Right lung (tissue), 10 donors: ENCODE measurements at places on chromosomes 1 and 21.

GRCh38 chr1:31593770-31594632 is 17.7 kb downstream of the TINAGL1 start:
- DNase-seq, result no peak

GRCh38 chr1:233105225-233105624 is 154.8 kb downstream of the NTPCR start:
- DNase-seq, result no peak

DNA sequence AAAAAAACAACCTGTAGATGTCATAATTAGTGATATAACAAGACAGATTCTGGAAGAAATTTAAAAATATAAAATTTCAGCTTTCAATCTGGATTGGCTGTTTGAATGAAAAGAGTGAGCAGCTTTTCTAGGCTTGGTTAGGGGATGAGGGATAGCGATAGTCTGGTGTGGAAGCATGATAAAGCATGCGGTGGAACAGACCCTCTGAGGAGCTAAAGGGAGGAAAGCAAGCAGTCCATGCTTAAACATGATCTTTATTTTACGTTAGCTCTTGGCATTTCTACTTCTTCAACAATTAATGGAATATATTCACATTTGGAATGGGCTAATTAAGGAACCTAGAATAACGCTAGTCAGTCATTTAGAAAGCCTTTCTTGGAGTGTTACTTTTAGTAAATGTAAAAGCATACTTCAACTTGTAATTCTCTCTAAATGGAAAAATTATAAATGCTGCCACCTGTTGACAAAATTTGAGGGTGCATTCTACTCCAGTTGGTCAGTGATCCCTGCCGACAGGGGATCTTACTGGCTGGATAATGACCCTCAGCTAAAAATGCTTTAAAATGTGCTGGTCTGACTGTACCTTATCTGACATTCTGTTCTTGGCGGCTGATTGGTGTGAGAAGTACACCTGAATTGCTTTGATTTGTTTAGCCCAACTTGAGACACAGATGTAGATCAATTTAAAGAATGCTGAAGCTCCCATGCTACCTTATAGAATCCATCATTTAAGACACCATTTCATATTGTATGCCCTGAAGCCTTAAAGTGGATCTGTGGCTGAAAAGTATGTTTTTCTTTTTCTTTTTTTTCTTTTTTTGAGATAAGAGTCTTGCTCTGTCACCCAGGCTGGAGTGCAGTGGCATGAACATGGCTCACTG is 61.2 kb downstream of the AK4 start:
- no peak for DNase-seq

DNA sequence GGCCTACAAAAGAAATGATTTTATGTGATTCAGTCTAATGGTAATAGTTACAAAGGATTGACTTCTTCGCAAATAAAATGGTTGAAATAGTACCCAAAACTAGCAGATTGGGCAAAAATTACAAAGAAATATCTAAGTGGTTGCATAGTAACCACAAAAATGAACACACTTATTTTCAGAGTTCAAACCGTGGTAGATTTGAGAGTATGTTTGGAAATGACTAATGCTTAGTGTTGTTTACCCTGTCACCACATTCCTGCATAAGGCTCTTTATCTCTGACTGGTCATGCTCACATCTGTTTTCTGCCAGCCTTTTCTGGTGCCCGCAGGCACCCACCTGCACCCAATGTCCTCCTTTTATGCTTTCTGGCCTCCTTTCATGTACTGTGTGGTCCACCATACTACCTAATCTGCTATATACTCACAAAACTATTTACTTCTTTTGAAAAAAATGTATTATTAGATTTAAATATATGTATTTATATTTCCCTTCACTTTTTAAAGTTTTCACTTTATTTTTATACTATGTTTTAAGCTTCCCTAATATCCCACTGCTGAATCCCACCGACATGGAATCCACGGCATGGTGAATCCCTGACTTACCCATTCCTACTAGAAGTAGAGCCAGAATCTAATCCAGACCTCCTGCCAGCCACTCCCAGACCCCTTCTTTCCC is 30.3 kb downstream of the PTPRC start:
- no peak for DNase-seq

- DNase-seq, result peak; percentile 56
Observed at GRCh38 chr1:239951511-239952140, 140.1 kb upstream of the FMN2 start.

- DNase-seq, result no peak
Observed at GRCh38 chr1:108712606-108713150, at the start of gene FNDC7. TSS of gene FNDC7 (plus strand) at chr1:108712908. CDS start at chr1:108712934, 26 bp downstream.

- DNase-seq, result no peak
Observed at GRCh38 chr1:231165371-231165770, 3.5 kb downstream of the TRIM67 start.

GRCh38 chr1:198295225-198295624 is 138.4 kb downstream of the NEK7 start:
- DNase-seq, result no peak

DNA sequence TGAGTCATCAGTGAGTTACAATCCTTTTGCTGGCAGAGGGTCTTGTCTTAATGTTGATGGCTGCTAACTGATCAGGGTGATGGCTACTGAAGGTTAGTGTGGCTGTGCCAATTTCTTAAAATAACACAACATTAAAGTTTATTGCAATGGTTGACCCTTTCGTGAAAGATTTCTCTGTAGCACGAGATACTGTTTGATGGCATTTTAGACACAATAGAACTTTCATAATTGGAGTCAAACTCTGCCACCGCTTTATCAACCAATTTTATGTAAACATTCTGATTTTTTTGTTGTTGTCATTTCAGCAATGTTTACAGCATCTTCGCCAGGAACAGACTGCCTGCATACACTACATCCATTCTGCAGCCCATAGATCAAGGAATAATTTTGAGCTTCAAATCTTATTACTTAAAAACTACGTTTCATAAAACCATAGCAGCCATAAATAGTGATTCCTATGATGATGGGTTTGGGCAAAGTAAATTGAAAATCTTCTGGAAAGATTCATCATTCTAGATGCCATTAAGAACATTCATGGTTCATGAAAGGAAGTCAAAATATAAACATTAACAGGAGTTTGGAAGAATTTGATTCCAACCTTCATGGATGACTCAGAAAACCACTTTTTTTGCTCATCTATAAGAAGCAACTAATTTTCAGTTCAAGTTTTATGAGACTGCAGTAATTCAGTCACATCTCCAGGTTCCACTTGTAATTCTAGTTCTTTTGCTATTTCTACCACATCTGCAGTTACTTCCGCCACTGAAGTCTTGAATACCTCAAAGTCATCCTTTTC is 85.9 kb downstream of the TYW3 start:
- DNase-seq, result peak; percentile 33

DNA sequence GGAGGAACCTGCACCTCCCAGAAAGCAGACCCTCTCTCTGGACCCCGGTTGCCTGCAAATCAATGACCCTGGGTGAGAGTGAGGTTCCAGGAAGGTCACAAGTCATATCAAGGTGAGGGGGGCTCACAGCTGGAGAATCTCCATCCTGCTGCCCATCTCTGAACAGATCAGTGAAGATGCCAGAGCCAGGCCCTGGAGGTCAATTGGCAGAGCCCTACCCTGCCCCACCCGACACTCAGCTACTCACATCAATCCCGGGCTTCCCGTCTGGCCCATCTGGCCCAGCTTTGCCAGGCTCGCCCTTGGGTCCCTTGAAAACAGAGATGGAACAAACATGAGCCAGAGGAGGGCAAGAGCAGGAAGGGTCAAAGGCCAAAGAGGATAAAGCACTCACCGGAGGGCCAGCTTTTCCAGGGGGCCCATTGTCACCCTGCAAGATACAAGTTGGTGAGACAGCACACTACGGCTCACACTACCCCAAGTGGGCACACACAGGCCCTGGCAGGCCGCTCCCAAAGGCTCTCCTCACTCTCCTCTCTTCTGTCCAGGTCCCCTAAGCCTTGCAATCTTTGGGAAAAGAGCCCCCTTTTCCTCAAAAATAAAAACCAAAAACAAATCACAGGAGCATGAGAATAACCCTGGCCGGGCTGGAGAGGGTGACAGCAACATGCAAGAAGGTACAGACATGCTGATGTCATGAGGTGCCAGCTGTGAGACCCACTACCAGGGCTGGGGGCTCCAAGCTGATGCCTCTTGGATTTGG is 2.9 kb downstream of the COL9A2 start:
- no peak for DNase-seq

DNA sequence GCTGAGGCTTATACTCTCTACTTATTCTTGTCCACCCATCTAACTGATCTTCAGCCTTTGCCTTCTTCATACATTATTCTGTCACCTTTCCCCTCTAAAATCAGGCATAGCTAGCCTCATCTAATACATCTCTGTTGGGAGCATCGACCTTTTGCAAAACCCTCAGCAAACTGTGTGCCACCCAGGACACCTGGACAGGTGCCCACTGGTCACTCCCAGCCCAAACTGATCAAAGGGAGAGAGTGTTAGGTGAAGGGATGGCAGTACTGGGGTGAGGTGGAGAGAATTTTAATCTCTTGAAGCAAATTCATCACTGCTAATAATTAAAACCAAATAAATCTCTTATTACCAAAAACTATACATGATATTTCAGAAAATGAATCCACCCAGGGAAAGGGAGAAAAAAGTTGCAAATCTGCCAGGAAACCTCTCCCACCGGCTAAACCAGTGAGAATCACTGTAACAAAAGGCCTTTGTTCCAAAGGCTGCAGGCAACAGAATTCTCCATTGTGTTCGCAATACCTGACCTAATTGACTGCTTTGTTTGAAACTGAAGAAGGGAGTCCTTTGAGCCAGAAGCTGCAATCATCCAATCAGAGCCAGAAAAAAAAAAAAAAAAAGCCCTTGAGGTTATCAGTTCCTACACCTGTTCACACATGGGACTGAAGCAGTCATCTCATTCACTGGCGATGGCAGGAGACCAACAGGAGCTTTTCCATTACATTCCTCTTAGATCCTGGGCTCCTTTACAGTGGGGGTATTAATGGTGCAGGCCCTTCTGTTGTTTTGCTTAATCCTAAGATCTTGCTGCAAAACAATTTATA is 172.6 kb downstream of the APP start:
- peak; percentile 38 for DNase-seq

- DNase-seq, result no peak
Observed at GRCh38 chr1:226598455-226598849, 49.9 kb downstream of the STUM start.

DNA sequence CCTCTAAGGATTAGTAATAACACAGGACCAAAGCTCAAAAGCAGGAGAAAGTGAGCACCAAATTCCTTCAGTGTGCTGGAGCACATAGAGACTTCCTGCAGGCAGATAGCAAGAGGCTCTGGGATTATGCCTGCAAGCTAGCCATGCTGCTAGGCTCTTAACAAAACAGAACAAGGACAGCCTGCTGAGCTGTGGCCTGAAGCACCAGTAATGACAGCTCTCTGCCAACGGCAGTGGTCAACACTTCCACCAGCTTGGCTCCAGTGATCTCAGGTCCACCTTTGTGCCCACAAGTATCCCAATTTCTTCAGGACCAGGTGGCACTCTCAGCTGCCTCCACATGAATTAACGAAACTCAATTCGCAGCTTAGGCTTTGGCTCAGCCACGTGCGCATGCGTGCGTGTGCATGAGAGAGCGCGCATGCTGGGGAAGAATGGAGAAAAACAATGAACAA is 64.2 kb downstream of the SLC45A1 start:
- DNase-seq, result no peak

DNA sequence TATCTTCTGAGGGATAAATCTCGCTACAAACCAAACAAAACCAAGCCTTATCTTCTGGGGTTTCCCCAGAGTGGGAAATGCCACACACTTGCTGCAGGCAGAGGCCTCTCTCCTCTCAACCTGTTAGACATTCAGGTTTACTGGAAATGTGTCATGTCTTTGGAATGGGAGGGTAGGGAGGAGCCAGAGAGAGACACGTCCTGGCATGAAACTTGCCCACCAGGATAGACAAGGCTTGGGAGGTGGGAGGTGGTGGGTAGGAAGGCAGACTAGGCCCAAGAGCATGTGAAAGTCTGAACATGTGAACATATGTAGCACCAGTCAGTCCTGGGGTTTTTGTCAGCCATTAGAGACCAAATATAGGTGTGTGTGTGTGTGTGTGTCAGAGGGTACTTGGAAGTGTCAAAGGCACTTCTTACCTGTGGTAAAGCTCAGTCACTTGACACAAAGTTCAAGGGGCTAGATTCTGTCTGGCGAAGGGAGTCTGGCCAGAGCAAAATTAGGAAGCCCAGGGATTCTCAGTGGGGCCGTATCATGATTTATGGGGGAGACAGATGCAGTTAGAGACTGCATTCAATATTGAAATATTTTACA is 32.4 kb upstream of the PIGC start:
- no peak for DNase-seq

DNA sequence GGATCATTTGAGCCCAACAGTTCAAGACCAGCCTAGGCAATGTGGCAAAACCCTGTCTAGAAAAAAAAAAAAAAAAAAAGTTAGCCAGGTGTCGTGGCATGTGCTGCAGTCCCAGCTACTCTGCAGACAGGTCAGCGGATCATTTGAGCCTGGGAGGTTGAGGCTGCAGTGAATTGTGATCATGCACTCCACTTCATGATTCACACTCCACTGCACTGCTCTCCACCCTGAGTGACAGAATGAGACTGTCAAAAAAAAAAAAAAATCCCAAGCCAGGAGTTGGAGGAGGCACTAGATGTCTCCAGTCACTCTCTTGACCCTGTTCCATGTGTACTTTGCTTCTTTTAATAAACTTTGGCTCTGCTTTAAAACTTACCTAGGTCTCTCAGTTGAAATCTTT is 51.0 kb upstream of the OLFM3 start:
- DNase-seq, result no peak

DNA sequence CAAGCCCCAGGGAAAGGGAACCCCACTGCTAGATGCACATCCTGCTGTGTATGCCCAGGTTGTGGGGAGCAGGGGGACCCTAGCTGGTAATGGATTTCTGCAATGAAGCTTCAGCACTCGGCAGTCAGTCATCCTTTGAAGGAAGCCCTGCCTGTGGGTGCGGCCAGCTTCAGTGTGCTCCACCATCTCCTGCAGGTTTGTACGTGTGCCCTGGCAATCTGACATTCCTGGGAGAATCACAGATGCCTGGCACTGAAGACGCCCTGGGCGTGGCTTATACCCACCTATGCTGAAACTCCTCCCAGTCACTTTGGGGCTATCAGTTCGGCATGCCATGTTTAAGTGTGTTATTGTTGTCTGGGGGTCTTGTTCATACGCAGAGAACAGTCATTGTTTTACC is 6.8 kb downstream of the SPRR5 start:
- DNase-seq, result no peak

DNA sequence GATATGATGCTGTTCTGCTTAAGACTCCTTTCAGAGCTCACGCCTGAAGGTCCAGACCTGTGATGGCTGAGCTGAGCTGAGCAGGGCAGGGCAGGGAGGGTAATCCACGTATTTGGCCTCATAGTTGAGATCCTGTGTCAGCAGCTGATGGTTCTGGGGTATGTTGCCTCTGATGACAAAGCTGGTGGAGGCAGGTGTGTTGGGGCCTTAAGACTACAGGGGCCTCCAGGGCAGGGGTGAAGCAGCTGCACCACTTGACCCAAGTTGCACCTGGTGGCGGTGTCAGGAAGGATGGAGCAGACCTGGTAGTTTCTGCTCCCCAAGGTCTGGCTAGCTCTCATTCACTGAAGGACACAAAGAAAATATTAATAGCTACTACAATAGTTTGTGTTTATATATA is 57.0 kb downstream of the FCRL5 start:
- no peak for DNase-seq
